ENCODE measurements at places on chromosomes 4 and X. TPM values are rescaled to one million over a fixed set of nuclear protein-coding genes. Genes with fewer than 3 reads are reported as not detected.

ARHGAP24 gene
- total RNA-seq: 122 TPM

ETDB gene
- total RNA-seq: not detected

TMPRSS11D gene
- total RNA-seq: not detected

ZNF141 gene
- 11.6 TPM for total RNA-seq
